ENCODE measurements at places on chromosomes 13 and 19. TPM values are rescaled to one million over a fixed set of nuclear protein-coding genes. Genes with fewer than 3 reads are reported as not detected.

Gene SBK2
- total RNA-seq: not detected

Gene SIGLEC6
- total RNA-seq: not detected

Gene ZNF492
- total RNA-seq: not detected

Gene PIN1
- total RNA-seq: 59.7 TPM

Gene FLT1
- 1.3 TPM for total RNA-seq

Gene CD79A
- total RNA-seq: not detected

Data from fibroblast of the aortic adventitia (primary cell).